Stomach (tissue), 19 donors: ENCODE measurements at places on chromosomes 2 and 18. TPM values are rescaled to one million over a fixed set of nuclear protein-coding genes. Genes with fewer than 3 reads are reported as not detected.

- DNase-seq = no peak
- no peak overlapping the region for H3K27ac ChIP-seq
- no peak overlapping the region for H3K4me3 ChIP-seq
- no peaks in the 10 kb centered on the region for H3K36me3 ChIP-seq
- H3K4me1 ChIP-seq = no peaks in the 10 kb centered on the region
Measured at GRCh38 chr18:11817229-11817628, 34.0 kb upstream of the CHMP1B start.

- no peak for DNase-seq
- no peak overlapping the region for H3K4me3 ChIP-seq
- no peak overlapping the region for H3K27ac ChIP-seq
- peaks cover 3% of the 10 kb centered on the region for H3K27me3 ChIP-seq
- no peaks in the 10 kb centered on the region for H3K4me1 ChIP-seq
Measured at GRCh38 chr2:120452945-120453634, 107.2 kb downstream of the INHBB start.

DNA sequence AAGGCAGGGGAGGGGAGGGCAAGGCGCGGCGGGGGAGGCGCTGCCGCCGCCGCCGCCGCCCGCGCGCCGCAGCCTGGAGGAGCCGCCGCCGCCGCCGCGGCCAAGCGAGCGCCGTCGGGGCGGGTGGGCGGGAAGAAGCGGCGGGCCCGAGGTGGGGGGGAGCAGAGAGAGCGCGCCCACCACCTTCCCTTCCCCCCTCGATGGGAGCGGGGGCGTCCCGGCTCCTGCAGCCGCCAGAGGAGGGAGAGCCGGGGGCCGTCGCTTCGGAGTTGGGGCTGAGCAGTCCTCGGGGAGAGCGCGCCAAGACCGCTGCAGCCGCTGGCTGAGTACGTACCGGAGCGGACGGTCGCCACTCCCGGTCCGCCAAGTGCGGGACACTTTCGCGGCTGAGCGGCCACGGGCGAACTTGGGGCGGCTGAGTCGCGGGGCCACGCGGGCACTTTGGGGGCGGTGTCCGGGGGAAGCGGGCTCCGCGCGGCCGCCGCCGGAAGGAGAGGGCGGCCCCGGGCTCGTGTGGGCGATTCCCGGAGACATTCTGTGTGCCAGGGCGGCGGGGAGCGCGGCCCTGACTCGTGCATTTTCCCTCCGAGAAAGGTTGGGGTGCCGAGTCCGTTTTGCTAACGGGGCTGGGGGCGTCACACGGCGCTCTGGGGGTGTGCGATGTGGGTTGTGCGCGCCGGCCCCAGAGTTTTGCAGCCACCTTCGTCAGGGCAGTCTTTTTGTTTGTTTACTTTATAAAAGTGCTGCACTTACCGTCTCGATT lies at the start of gene NAB1:
TSS of gene NAB1 (plus strand) at position 49 of the 763 bp plus-strand sequence. CDS start 10,094 bp downstream, outside the sequence.
- H3K27me3 ChIP-seq = no peaks in the 10 kb centered on the region
- H3K4me3 ChIP-seq = peak within 1 kb of the TSS; percentile 90
- H3K27ac ChIP-seq = peak within 1 kb of the TSS; percentile 95
- no peaks in the 10 kb centered on the region for H3K36me3 ChIP-seq
- peak; percentile 86 for DNase-seq

GREB1 gene
- total RNA-seq = 13.9 TPM

ATP6V1B1 gene
- total RNA-seq = not detected

REG1A gene
- 1,175 TPM for total RNA-seq

- H3K27ac ChIP-seq = no peak overlapping the region
- no peak overlapping the region for H3K4me3 ChIP-seq
- no peaks in the 10 kb centered on the region for H3K27me3 ChIP-seq
- H3K4me1 ChIP-seq = no peaks in the 10 kb centered on the region
- no peaks in the 10 kb centered on the region for H3K36me3 ChIP-seq
Measured at GRCh38 chr2:124250433-124250832, 225.3 kb downstream of the CNTNAP5 start.

TMEM214 gene
- total RNA-seq = 150 TPM

GRCh38 chr2:96233880-96234316 lies 25.3 kb upstream of the STARD7 start:
- DNase-seq = no peak
- H3K4me1 ChIP-seq = no peaks in the 10 kb centered on the region
- H3K27ac ChIP-seq = no peak overlapping the region
- no peak overlapping the region for H3K4me3 ChIP-seq

GRCh38 chr18:27899893-27900292 lies 277.0 kb downstream of the CDH2 start:
- no peaks in the 10 kb centered on the region for H3K36me3 ChIP-seq
- no peak overlapping the region for H3K27ac ChIP-seq
- no peaks in the 10 kb centered on the region for H3K4me1 ChIP-seq
- H3K4me3 ChIP-seq = no peak overlapping the region
- no peak for DNase-seq
- no peaks in the 10 kb centered on the region for H3K27me3 ChIP-seq

DNA sequence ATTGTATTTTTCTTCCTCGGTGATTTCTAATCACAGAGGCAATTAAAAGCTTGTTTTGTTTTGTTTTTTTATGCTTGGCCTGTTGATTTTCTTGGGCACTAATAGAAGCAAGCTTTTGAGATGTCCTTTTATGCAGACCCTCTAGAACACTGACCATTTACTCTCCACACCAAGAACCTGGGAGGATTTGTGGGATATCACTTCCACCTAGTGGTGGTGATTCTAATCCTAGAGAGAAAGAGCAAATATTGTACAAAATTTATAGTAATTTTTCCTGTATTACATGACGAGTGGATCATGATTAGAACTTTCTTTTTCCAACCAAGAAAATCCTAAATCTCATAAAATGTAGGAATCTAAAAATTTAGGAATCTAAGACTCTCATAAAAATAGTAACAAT lies 23.4 kb downstream of the NEMP2 start:
- H3K27me3 ChIP-seq = no peaks in the 10 kb centered on the region
- no peak overlapping the region for H3K27ac ChIP-seq
- peaks cover 10% of the 10 kb centered on the region for H3K36me3 ChIP-seq
- no peaks in the 10 kb centered on the region for H3K4me1 ChIP-seq
